ENCODE measurements at places on chromosomes 12 and 14.
A peak's percentile ranks its signal among the peaks of the same experiment; 100 is the strongest.

DNA sequence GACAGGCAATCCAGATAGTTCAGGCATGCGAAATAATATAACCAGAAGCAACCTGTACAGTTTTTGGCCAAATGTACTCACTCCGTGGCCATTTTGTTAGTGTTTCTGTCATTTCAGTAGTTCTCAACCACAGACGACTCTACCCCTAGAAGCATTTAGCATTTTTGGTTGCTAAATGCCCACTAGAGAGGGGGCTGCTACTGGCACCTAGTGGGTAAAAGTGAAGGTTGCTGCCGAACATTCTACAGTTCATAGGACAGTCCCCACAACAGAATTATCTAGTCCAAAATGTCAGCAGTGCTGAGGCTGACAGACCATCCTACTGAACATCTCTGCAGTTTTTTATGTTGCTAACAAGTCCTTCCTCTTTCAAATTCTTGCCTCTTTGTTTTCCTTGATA, 107.4 kb downstream of the TSHR start:
- ATAC-seq = no peak

DNA sequence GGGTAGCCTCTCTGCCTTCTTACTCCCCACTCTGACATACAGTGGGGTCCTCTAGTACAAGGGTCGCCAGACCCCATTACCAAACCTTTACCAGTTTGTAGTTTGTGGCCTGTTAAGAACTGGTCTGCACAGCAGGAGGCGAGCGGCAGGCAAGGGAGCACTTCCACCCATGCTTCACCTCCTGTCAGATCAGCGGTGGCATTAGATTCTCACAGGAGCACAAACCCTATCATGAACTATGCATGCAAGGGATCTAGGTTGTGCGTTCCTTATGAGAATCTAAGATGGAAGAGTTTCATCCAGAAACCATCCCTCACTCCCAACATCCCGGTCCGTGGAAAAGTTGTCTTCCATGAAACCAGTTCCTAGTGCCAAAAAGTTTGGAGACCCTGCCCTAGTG, 146.5 kb downstream of the HMGA2 start:
- ATAC-seq = no peak

GRCh38 chr12:5585178-5585577, 153.3 kb downstream of the NTF3 start:
- no peak for ATAC-seq

DNA sequence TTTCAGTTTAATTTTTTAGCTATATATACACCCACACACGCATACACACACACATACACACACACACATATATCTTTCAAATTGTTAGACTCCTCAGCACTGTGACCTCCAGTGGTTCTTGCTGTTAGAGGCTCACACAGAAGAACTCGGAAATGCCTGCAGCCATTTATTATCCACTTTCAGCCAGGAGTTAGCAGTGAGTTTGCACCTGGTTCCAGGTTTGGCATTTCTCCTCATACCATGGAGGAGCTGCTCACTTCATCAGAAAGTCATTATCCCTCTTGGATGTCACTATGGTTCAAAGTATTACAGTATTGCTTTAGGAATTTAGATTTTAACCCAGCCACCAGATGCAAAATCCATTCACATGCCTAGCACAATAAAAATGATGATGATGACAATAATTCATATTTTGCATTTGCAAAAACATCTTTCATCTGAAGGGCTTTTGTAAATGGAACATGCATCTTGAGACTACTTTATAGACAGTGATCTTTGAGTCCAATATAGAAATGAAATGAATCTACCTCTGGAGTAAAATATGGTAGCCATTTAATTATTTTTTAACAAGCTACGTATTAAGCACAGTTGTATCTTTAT, 42.3 kb downstream of the NPAS3 start:
- ATAC-seq = no peak

- no peak for ATAC-seq
These were observed at the start of gene OR4Q3 for GRCh38 chr14:19743256-19743655. Gene OR4Q3 (plus strand): TSS chr14:19743571.

DNA sequence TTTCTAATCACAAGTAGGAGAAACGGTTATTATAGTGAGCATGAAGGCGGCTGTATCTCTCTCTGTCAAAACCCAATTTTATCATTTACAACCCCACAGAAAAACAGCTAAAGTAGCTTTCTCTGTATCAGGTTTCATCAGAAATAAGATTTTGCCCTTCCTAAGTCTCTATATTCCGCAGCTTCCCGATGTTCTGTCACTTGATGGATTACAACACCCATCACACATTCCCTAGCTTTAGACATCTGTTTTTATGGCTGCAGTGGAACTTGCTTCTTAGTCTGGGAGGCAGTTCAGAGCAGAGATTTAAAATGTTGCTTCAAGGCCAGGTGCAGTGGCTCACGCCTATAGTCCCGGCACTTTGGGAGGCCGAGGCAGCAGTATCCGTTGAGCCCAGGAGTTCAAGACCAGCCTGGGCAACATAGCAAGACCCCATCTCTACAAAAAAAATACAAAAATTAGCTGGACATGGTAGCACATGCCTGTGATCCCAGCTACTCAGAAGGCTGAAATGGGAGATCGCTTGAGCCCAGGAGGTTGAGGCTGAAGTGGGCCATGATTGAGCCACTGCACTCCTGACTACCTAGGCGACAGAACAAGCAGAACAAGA, 27.6 kb upstream of the FOXN3 start:
- ATAC-seq = no peak

- no peak for ATAC-seq
These were observed 795.6 kb downstream of the DIO2 start for GRCh38 chr14:79415726-79416125.

- ATAC-seq = no peak
These were observed 201.5 kb upstream of the MYL2 start for GRCh38 chr12:111121840-111122239.

DNA sequence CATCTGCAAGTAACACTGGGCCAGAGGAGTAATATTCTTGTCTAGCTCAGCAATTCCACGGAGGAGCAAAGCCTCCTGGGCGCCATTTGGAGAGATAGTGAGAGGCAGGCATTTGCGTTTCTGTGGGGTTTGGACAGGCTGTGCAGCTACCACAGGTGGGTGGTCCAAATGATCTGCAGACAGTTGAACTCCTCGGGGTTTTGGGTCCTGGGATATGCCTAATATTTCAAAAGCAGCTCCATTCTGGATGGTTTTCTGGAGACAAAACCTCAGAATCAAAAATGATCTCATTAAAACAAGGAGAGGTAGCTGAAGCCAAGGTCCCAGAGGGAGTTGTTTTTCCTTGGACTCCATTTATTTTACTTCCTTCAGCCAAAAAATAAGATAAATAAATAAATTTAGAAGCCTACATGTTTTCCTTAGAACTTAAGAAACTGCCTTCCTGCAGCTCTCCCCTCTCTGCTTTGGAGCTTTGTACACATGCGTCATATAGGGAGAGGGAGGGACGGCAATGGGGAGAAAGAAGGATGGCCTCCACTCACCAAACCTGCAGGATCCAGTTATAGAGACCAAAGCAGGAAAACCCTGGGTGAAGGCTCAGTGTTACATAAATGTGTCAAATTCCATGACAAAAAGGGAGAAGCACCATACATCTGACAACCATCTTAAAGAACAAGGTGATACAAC, 227.3 kb upstream of the DAAM1 start:
- no peak for ATAC-seq

- no peak for ATAC-seq
These were observed 20.8 kb upstream of the NXPH4 start for GRCh38 chr12:57195611-57196371.

DNA sequence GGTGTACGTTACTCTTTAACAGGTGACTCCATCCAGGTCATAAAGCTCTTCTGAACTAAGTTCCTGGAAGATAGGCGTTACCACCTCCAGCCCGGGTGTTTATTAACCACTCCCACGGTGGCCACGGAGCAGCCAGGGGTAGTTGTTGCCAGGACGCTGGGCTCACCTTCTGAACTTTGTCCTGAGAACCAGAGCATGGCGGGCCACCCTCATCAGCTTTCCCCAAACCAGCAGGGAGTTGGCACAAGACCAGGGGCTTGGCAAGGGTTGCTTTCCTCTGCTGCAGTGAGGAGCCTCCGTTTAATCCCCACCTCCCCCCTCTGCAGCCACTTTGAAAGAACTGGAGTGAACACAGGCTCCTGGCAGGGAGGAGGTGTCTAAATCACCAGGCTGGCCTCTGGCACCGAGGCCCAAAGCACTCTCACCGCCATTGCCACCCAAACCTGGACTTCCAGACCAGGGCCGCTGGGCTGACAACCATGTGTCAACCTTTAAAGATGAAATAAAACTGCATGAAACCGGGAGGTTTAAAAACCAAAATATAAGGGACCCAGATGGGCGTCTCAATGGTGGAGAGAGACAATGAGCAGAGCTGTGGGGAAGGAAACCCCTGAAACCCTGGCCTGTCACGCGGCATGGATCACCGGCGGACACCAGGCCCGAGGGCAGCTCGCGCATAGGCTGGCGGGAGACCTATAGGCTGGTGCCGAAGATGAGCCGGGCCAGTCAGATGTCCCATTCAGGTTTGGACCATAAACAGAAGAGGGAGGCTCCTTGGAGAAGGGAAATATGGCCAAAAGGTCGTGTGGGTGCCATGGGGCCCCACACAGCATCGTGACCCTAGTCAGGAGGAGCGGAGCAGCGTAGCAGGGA, 30.9 kb upstream of the TDRD9 start:
- ATAC-seq = peak; percentile 23

DNA sequence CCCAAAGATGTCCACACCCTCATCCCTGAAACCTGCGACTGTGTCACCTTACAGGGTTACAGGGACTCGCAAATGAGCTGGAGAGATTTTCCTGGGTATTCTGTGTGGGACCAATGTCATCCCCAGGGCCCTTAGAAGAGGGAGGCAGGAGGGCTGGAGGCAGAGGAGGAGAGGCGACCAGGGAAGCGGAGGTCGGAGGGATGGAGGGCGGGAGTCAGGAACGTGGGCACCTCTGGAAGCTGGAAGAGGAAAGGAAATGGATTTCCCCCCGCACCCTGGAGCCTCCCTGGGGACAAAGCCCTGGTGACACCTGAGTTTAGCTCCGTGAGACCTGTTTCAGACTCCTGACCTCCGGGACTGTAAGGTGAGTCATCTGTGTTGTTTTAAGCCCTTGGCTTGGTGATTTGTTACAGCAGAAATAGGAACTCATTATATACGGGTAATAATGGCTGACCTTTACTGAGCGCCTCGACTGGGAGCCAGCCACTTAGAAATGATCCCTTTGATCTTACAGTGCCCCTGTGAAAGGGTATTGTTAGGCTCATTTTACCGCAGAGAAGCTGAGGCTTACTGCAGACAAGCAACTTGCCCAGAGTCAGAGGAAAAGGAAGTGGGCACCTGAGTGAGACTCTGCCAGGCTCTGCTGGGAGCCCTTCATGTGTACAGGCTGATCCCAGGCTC, 29.3 kb upstream of the FZD10 start:
- ATAC-seq = peak; percentile 62

GRCh38 chr12:59859171-59859510, 263.3 kb downstream of the SLC16A7 start:
- no peak for ATAC-seq

DNA sequence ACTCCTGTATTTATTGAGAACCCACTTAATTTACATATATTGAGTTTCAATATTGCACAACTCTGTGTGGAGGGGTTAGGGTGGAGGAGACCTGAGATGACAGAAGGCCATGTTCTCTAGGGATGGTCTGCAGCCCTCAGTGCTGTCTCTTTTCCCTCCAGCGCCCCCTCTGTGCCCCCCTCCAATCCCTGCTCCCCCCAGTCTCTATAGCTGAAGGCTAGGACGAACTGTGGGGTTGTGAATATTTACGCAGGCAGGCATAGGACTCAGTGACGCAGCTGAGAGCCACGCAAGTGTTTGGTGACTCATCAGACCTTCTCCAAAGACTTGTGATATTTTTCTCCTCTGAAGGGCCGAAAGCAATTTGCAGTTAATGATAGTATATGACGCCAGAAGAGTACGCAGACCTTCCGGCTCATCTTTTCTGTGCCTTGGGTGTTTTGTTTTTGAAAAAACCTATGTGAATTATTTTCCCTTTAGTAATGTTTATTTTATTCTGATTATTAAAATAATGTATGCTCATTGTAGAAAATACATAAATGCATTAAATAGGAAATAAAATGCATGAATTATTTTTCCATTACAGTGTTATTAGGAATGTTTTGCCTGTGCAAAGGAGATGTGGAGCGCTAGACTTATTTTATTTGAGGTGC, 85.3 kb downstream of the SLC25A47 start:
- ATAC-seq = no peak

- no peak for ATAC-seq
These were observed 1293.7 kb upstream of the FLRT2 start for GRCh38 chr14:84236290-84236689.

DNA sequence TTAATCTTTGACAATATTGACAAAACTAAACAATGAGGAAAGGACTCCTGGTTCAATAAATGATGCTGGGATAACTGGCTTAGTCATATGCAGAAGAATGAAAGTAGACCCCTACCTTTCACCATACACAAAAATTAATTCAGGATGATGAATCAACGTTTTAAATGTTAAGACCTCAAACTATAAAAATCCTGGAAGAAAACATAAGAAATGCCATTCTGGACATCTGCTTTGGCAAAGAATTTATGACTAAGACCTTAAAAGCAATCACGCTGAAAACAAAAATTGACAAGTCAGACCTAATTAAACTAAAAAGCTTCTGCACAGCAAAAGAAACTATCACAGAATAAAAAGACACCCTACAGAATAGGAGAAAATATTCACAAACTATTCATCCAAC, 97.4 kb downstream of the LMNTD1 start:
- ATAC-seq = no peak

- ATAC-seq = no peak
These were observed 33.8 kb downstream of the CREBL2 start for GRCh38 chr12:12645485-12645884.

GRCh38 chr12:138898-139534, 72.4 kb downstream of the IQSEC3 start:
- ATAC-seq = no peak

Data from esophagus mucosa (tissue), 1 donor.